ENCODE measurements at places on chromosomes 16 and 17.

GRCh38 chr17:79788989-79789942 is 7.6 kb downstream of the CBX8 start:
- no peak for DNase-seq

DNA sequence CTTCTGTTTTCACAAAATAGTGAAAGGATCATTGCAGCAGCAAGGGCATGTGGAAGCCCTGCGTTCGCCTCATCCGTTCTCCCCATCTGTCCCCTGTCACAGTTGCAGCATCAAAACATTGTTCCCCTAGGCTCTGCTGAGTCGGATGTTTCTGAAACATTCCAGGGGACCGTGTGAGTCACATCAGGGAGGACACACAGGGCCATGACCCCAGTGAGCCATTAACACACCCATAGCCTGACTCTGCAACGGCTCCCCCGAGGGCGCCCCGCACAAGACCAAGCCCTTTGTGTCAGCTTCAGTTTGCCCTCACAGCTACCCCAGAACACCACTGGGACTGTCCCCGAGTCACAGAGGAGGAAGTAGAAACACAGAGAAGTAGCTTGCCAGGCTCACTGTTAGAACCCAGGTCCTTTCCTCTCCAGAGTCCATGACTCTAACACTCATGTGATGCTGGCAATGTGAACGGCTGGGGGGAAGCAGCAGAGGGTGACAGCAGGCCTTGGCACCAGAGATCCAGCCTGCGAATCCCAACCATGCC is 63.3 kb upstream of the HSBP1 start:
- DNase-seq: no peak

- DNase-seq: no peak
These were observed 19.9 kb downstream of the ZNHIT3 start for GRCh38 chr17:36506249-36506826.

DNA sequence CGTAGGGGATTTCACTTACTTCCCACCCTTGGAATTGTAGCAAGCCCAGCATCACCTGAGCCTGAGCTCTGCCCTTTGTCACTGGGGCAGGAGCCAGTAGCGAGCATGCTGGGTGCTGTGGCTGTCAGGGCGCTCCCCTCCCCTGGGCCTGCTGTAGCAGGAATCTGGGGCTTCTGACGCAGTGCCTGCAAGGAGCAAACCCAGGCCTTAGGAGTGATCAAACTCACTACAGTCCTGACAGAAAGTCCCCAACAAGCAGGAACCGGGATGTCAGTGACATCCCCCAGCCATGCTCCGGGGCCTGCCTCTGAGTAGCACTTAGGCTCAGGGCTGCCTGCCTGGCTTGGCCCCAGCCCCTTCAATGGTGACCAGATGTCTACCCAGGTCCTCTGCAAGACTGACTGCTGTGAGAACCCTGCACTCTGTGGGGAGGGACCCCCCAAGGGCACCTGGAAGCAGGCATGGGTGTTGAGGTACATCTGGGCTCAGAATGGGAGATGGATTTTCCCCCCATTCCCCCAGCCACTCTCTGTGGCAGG is 23.5 kb downstream of the PLD6 start:
- DNase-seq: no peak

GRCh38 chr17:31843070-31843745 is 15.8 kb downstream of the COPRS start:
- DNase-seq: no peak

DNA sequence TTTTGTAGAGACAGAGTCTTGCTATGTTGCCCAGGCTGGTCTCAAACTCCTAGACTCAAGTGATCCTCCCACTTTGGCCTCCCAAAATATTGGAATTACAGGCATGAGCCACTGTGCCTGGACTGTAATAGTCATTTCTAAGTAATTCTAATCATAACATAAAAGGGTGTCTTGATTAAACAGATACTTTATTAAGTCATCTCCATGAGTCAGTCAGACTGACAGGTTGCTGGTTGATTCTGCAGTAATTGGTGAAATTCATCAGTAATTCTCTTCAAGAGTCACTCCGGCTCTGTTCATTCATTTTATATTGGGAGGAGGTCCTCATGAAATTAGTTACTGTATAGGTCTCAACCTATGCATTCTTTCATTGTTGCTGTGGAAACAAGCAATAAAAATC is 85.6 kb downstream of the SPECC1 start:
- no peak for DNase-seq

DNA sequence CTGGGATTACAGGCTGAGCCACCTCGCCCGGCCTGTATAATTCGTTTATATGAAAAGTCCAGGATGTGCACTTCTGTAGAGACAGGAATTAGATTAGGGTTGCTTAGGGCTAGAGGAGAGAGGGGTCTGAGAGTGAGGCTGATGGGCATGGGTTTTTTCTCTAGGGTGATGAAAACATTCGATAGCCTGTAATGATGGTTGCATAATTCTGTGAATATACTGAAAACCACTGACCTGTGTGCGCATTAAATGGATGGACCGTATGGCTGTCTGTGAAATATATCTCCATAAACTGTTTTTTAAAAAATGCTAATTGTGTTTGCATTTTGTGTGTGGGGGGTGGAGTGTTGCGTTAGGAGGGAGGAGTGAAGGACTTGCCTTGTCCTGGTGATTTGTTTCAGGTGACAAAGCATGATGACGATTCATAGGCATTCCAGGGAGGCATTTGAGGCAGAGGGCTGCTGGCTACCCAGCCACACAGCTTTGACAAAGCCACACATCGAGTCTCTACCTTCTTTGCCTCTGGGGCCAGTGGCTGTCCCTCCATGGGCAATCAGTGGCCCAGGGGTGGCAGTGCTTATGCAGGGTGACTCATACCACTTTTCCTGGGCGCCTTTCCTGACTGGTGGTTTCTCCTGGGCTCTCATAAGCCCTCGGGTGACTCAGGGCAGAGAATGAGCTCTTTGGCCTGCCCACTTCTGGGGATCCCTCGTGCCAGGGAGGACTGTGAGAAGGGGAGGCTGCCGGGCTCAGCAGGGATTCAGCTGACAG is 148.5 kb upstream of the WSCD1 start:
- DNase-seq: no peak

DNA sequence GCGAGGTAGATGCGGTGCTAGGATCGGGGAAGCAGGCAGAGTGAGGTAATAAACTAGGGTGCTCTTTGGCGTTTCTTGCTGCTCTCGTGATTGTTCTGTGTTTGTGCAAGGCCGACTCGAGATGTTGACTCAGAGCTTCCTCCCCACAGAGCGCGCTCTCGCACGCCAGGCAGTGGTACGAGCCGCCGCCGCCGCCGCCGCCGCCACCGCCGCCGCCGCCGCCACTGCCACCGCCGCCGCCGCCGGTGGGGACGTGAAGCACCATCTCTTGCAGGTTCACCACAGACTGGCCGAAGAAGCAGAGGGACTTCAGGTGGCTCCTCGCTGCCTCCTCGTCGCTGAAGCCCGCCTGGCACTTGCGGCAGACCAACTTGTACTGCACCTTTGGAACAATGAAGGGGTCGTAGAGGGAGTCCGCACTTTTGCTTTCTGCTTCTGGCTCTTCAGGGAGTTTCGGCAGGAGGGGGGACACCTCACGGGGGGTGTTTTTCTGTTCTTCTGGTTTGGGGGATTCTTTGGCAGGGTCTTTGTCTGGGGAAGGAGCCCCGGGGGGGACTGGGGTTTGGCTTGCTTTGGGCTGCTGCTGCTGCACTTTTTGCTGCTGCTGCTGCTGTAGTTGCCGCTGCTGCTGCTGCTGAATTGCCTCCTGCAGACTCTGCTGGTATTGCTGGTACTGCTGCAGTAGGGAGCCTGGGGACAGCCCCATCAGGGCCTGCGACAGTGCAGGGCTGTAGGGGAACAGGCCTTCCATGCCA is 260.2 kb downstream of the ZFHX3 start:
- peak; percentile 69 for DNase-seq

GRCh38 chr16:85642762-85643358 is 29.7 kb downstream of the GSE1 start:
- no peak for DNase-seq

Data from activated naive CD8-positive, alpha-beta T cell treated with anti-CD3 and anti-CD28 coated beads, Interleukin-2, amount 50 U/mL, for 24 hours (primary cell).